ENCODE measurements at places on chromosomes 4 and X.

GRCh38 chrX:12686331-12686730, 104.9 kb upstream of the PRPS2 start:
- no peak for DNase-seq

GRCh38 chr4:89382439-89382838, 74.8 kb upstream of the GPRIN3 start:
- DNase-seq: no peak

DNA sequence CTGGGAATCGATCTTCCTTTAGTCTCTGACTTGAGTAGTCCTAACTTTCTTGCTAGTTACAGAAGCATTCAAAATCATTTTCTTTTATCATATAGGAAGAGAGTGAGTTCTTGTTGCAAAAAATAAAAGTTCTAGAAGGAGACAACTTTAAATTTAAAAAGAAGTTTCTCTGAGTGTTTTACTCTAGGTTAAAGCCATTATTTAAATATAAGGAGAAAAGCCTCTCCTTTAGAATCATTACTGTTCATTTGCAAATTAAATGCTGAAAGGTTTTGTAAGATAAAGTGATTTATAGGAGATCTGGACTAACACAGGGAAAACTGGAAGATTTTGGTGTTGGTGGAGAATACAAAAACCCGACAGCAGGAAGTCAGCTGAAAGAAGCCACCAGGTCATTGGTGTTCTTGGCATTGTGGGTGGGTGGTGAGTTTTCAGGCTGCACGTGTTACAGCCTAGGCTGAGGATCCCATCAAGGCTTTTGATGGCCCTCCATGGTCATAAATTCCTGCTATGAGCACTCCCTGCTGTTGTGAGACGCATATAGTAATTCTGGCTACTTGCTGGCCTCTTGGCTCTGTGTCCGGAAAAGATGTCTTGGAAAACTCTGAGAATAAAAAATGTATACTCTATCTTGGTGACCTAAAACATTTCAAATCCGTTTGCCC, 81.6 kb downstream of the GPAT3 start:
- no peak for DNase-seq

GRCh38 chr4:2264481-2265041, 2.7 kb upstream of the MXD4 start:
- no peak for DNase-seq

DNA sequence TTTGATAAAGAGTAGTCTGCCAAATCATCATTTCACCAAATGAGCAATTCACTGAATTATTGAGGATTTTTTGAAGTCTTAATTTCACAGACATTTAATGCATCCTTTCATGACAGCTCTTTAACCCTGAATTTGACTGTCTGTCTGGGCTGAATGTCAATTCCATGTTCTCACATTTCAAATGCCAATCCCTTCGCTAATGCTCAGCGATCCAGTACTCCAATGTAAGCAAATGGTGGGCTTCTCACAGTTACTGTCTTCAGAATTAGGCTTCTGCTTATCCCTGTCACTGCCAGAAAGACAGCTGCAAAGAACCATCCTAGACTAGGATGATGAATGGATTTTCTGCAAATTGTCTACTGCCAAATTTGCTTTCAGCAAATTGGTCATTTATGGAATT, 36.2 kb upstream of the USP38 start:
- no peak for DNase-seq

DNA sequence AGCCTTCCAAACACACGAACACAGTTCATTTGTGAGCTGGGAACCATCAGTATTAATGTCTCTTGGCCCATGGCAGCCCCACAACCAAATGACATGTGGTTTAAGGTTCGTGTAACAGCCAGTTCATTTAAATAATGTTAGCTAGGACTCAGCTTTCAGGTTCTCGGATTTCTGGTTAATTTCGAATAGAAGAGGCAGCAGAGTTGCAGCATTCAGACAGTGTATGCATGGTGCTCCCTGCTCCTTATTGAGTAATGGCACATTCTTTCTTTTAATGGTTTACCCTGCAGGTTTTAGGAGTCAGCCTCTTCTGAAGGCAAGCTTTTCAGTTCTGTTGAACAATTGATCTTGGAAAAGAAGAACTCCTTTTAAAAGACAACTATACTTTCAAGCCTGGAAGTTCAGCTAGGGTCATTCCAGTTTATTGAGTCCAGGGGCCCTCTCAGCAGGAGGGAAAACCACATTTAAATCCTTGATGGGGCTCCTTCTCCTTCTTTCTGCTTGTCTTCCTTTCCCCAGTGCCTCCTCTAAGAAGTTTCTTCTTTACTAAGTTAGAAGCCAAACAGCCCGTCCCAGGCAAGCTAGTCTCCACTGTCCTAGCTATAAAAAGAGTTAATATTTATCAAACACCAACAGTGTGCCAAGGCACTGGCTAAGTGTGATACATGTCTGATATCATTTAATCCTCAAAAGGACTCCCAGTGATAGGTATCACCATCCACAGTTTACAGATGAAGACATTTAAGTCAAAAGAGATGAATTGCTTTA, 5.0 kb upstream of the RNF175 start:
- DNase-seq: no peak

- DNase-seq: no peak
These were observed 22.0 kb downstream of the NBDY start for GRCh38 chrX:56751071-56751470.

DNA sequence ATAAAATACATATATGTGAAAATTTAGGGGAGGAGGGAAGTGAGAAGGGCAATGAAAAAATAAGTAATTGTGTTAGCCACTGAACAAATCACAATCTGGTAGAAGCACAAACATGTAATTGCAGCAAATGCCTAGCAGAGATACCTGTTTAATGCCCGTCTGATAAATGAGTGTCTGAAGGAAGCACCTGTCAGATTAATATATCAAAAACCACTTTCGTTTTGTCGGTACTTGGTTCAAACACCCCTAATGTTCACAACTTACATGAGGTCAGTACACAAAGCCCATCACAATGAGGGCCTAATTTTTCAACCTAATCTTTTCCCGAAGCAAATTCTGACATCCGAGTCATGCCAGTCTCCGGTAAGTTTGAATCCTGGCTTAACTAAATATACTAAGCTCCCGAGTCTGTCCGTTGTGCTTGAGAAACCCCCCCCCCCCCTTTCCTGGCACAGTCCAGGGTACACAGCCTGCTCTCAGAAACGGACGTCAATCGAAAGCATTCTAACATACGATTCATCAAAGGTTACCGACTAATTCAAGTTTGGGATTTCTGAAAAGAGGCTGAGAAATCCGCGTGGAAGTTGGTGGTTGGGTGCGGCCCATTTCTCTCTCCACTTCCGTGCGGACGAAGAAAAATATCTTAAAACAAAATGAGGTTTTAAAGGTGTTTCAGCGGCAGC, 758 bp downstream of the SDAD1 start:
- DNase-seq: no peak
